AG09309 (cell line): ENCODE measurements at places on chromosomes 7 and 10.

DNA sequence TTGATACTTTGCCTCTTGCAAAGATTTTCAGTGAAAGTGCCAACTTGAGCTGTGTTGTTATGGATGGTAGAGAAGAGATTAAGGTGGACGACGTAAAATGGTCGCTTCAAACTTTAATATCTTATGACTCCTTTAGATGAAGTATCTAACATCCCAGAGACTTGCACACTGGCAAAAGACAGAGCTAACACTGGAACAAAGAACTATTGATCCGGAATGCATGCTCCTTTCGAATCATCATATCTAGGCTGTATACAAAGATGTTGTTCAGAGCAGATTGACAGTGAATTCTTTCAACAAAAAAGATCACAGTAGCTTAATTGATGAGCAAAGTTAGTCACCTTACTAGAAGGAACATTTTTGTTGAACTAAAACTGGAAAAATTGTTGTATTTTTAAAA lies 592.7 kb downstream of the NXPH1 start:
- DNase-seq = no peak

- no peak for DNase-seq
These were observed 40.6 kb upstream of the VKORC1L1 start for GRCh38 chr7:65832281-65832680.

DNA sequence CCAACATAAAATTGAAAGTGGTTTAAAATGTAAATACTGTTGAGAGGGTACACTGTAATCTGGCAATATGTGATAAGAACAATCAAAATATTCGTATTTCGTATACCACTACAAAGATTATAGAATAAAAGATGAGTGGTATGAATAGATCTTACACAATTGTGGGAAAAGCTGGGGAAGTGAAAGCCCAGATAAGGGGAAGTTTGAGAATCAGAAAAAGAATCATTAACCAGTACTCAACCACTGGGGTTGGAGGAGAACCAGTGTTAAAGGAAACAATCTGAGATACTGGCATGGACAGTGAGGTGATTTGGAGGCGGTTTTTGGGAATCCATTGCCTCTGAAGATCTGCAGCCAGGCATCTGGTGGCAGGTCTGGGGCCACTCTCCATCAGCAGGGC lies 59.7 kb upstream of the CDK14 start:
- DNase-seq = no peak

- no peak for DNase-seq
These were observed 12.7 kb upstream of the DNAJB12 start for GRCh38 chr10:72367301-72367960.
